HCT116 (cell line): ENCODE measurements at places on chromosomes 2 and 18.

DNA sequence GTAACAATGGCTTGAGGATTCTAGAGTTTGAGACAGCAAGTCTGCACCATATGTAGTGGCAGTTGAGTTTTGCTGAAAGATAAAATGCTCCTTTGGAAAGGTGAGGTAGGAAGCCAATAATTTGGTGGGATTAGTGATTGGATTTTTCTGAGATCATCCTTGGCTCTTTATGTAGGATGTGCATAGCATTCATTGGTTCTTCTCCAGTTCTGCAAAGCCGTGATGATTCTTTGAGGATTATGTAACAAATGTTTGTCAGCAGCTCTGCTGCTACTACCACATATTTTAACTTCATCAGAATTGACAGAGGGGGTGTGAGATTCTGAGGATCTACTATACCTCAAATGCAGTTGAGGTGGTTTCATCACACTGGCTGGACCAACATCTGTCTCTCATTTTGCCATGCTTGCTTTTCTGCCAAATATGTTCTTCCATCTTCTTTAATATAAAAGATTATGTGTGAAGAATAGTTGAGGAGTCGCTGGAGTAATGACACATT lies 188.9 kb upstream of the RASGRP3 start:
- DNase-seq: no peak

DNA sequence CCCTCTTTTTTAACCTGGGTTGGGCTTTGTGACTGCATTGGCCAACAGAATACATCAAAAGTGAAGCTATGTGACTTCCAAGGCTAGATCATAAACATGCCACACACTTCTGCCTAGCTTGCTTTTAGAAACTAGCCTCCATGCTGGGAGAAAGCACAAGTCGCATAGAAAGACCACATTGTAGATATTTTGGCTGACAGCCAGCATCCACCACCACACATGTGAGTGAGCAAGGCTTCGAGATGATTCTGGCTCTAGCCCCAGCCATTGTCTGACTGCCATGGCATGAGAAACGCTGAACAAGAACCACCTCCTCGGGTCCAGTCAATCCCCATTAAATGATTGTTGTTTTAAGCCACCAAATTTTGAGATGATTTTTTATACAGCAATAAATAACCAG lies 66.8 kb upstream of the STPG4 start:
- DNase-seq: no peak

DNA sequence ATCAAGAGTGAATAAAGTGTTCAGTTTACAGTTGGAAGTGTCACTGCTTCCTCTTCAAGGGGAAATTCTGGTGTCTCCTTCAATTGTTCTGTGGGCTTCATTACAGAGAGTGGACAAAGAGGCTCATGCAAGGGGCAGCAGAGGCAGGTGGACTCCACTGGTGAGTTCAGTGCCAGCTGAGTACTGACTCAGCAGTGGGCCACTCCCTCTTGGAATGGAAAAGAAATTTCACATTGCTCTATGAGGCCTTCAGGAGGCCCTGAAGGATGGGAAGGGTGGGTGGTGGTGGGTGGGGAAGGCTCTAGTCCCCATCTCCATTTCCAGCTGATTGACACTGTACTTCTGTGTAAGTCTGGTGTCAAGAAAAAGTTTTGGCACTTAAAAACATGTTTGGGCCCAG lies 66.4 kb downstream of the PRELID3A start:
- no peak for DNase-seq

DNA sequence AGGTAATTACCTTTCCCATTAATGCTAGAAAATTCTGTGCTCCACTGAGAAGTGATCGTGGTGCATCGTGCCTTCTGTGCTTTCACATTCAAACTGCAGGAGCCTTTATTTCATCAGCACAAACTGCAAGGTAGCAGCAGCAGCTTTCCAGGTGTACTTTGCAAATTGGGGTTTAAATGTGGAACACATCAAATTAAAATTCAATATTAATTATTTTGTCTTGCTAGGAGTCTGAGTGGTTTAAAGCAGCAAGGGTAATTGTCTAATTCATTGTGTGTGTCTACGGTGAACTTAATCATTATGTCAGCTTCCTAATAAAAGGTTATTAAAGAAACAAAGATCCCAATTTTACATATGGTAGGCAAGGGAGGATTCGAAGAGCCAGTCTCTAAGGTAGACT lies 180.8 kb upstream of the ATP5MC3 start:
- no peak for DNase-seq

DNA sequence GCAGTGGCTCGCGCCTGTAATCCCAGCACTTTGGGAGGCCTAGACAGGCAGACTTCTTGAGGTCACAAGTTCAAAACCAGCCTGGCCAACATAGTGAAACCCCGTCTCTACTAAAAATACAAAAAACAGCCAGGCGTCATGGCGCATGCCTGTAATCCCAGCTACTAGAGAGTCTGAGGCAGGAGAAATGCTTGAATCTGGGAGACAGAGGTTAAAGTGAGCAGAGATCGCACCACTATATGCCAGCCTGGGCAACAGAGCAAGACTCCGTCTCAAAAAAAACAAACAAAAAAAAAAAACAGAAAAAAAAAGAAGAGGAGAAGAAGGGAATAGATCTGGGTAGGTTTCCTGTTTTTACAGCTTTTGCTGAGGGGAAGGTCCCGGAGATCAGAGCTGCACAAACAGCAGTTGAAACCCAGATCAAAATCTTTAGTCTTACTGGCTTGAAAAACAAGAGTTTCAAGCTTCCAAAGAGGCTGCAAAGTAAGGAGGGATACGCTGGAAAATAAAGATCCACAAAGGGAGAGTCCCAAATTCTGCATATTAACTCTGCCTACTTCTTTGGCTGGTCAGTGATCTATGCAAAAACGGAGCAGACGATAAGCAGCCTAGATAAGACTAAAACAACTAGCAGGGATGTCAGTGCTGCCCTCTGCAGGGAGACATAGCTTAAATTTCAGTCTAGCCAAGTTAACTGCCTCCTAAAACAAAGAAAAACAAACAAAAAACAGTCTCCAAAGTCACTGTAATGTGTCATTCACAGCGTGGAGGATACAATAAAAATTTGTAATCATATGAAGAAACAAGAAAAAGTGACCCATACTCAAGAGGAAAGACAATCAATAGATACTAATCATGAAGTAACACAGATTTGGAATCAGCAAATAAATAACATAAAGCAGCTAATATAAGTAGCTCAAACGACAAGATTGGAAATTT lies 74.1 kb downstream of the TLK1 start:
- peak; percentile 19 for DNase-seq
